ENCODE measurements at places on chromosomes 6 and 20. TPM values are rescaled to one million over a fixed set of nuclear protein-coding genes. Genes with fewer than 3 reads are reported as not detected.

DNA sequence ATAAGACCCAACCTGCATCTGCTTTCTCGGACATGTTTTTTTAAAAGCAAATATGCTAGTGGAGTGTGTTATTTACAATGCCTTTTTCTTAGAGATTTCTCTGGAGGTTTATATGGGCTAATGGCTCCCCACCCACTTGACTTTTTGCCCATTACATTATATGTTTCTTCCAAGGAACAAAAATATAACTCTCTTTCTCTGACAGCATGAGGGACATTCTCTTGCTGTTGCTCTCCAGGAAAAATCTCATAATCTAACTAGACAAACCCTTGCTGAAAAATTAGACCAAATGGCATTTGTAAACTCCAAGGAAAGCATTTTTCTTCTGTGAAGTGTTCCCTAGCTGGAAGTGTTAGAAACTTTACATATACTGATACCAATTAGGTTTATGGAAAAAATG lies 213.7 kb downstream of the PRL start:
- DNase-seq: no peak

DNA sequence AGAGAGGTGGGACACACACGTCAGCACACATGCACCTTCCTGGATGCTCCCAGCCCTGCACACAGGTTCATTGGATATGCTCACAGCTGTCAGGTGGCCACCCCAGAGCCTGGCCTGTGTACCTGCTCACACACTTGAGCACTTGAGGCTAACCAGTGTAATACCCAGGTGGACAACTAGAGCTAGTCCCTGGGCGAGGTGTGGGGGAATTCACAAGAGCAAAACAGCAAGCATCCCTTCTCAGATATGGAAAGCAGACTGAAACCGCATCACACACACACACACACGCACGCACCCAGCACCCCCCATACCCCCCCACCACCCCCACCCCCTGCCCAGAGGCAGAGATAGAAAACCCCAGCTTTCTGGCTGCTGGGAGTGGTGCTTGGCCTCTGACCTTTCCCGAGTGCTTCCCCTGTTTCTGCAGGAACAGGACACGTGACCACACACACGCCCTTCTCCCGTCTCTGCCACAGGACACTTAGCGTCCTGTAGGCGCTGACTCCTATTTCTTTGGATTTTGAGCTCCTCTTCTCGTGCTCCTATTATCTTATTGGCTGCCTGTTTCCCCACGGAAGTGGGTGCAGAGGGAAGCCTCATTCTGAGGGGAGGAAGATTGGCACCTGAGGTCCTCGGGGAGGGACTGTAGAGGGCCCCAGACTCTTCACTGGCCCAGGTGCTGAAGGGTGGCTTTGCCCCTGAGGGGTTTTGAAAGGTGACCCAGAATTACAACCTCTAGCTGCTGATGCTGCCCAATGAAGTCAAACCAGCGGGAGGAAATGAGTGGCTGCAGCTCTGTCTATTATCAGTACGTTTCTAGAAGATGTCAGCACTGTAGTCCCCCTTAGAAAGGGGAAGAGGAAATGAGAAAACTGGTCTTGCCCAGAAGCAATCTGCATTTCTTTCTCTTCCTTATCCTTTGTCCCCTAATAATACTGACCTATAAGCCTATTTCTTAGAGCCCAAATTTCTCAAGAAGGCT lies 65.8 kb downstream of the SYTL3 start:
- no peak for DNase-seq

DNA sequence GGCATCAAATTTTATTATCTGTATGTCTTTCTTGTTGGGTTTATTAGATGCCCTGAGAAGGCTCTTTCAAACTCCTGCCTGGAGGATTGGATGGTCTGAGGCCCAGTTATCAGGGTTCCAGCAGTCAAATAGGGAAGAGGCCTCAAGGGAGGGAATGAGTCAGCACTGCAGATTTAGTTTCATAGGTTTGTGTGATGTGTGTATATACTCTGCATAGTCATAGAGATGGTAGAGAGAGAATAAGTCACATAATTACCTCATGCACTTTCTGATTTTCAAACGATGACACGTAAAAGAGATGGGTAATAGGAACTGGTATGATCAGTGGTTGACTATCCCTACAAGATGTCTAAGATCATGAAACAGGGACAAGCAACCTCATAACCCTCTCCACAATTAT lies 82.1 kb downstream of the ADAT2 start:
- DNase-seq: no peak

DNA sequence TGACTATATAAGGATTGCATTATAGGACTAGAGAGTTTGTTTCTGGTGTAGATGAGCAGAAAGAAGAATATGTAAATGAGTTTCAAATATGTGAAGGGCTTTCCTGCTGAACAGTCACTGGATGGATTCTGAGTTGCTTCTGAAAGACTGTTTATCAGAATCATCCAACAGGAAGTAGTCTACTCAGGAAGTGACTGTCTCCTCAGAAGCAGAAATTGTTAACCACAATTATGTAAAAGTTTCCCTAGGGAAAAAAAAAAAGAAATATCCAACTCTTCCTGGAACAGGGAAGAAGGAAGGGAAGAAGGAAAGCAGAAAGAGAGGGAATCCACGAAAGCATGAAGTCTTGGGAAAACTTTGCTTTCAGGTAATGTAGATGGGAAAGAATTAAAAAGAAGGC lies 138.9 kb downstream of the TENT5A start:
- DNase-seq: no peak

- DNase-seq: peak; percentile 70
Measured at GRCh38 chr6:44569931-44570385, 182.5 kb downstream of the CDC5L start.

- no peak for DNase-seq
Measured at GRCh38 chr6:10278746-10279145, 136.1 kb downstream of the TFAP2A start.

DNA sequence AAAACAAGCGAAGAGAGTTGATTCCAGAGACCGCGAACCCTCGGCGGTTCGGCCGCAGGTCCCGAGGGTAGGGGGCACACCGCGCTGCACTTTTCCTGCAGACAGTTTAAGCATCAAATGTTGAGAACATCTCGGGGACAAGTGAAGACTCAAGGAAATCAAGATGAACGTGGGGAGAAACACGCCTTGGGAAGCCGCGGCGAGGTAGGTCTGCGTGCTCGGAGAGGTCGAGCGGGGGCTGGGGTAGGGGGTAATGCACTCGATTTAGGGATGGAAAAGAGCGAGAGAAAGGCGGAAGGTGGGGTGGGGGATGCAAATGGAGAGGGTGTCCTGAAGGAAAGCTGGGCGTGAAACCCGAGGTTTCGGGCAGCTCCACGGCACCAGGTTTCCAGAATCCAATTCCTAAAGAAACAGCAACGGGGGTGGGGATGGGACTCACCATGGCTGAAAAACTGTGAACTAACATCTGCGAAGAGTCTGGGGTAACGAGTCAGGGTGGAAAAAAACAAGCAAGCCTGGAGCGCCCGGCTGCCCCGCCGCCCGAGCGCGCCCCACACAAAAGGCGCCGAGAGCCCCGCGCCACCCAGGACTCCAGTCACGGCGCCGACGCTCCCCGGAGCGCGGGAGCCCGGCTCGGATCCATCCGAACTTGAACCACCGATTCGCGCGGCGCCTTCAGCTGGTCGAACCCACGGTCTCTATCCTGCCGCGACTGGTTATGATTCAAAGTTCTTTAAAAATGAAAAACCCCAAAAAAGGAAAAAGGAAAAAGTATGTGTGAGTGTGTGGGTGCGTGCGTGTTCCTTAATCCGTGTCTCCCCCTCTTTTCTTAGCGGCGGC lies 3.5 kb downstream of the TFAP2A start:
- peak; percentile 16 for DNase-seq

DNA sequence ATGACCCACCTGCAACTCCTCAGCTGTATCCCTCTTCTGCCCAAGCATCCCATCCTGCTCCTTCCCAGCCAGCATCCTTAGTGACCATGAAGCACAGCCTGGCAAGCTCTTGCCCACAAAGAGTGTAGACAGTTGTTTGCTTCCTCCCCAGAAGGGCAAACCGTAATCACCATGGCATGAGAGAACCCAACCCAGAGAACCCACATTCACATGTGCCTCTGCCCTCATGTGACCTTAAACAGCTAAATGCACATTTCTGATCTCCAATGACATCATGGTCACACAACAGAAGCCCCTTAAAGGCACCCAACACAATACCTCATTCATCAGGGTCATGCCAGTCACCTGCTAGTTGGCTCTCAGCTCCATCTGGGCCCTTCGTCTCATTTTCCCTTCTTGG lies 162.8 kb upstream of the CDYL start:
- DNase-seq: no peak

DNA sequence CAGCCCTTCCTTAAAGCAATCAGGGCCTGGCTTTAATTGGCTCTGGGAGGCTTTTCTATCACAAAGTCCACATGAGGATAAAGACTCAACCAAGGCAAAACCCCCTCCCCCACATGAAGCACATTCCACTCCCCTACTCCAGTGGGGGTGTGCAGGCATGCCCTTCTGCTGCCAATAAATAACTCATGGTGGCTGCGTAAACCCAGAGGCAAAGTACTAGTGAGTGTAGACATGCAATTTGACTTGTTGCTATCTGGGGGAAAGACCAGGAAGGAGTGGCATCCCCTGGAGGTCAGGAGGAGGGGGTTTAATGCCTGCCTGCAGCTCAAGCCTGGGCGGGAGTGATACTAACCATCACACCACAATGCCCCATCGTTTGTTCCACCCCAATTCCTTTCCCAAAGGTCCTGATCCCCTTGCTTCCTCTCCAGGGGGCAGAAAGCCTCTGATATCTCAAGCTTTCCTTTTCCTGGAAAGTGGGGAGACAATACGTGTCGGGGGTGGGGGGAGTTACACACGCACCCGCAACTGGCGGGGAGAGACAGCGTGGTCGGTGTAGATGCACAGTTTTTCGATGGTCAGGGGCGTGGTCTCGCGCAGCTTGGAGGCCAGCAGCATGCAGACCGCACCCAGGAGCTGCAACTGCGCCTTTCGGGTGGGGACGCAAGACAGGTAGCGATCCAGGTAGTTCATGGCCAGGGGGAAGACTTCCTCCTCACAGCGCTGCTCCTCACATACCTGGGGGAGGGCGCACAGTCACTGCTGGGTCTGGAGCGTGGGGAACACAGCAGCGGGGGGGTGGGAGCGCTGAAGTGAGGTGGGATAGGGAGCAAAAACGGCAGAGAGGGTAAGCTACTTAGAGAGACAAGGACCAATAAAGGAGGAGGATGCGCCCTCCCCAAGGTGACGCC lies 1.5 kb downstream of the CCND3 start:
- DNase-seq: peak; percentile 31

GRCh38 chr20:35279533-35280174 lies 1.7 kb upstream of the MMP24OS start:
- no peak for DNase-seq

DNA sequence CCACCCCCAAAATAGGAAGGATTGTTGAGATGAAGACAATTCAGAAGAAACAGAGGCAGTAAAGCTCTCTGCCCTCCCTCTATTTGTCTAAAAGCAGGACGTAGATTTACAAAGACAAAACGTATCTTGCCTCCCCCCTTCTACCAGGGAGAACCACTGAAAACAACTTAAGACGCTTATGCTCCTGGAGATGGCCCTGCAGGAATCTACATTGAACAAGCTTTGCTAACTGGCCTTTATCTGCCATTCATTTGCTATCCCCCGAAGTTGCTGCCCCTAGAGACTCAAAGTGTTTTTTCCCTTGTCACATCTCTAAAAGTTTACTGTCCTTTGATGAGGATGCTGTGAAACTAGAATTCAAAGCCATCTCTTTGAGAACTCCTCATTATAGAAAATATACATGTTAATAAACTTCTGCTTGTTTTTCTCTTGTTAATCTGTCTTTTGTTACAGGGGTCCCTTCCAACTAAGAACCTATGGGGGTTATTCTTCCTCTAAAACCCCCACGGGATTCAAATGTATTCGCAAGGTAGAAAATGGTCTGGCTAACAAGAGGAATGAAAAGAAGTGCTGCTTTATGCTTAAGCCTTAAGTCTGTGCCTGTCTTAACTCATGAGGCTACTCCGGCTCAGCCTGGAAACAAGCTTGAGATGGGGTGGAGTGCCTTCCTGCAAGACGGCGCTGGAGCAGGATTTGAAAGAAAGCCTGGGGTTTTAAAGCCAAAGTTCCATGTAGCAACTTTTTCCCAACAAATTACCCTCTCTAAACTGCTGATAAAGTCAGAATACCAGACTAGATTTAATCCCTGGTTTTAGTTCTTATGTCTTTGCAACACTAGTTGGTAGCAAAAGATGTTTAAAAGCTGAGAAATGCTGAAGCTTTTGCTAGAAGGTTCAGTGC lies 88.0 kb downstream of the CLIC5 start:
- no peak for DNase-seq

DNA sequence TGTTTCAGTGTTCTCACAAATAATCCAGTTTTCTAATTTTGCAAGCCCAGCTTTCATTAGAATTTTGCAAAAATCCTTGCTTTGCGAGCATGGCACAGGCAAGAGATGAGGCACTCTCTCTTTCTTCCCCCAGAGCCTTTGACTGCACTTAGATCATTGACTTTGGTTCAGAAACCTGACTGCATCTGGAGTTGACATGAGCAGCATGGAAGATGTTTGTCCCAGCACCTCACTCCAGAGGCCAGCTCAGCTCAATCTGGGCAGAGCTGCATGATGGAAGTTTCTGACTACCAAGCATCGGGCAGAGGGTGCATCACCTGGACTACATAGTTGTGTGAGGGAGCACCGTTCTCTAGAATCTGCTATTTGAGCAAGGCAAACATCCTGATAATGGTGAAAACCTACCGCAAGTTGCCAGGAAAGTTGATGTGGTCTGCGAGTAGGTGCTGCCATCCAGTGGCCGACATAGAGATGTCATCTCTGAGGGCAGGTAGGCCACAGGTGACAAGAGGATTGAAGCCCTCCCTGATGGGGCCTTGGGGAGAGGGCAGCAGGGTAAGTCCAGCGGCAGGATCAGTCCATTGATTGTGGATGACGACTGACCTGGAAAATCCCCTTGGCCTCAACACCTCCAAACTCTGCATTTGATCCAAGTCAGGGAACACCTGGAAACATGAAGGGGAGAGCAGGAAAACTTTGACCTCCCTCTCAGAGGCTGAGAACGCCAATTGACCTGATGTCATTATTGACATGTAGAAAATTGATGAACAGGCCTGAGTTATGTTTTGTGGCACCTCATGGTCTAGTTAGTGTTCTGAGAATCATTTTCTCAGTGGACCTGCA lies 3.8 kb upstream of the LPA start:
- DNase-seq: no peak

- no peak for DNase-seq
Measured at GRCh38 chr6:62640749-62641148, 354.7 kb upstream of the KHDRBS2 start.

DNA sequence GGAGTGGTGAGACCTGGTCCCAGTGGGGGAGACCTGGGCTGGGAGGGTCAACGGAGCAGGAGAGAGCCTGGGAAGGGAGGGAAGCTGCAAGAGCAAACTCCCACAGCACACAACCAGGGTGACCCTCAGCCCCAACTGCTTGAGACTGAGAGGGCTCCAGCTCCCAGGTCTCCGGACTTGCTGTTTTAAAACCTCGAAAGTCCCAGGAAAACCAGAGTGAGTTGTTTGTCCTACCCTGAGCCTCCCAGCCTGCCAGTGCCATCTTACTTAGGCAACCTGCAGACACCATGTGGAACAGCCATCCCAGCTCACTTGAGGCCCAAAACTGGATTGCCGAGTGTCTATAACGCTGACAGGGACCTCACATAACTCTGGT lies 4.8 kb upstream of the NTSR1 start:
- no peak for DNase-seq

Gene HLA-DPB1
- total RNA-seq: 53.8 TPM

Gene SRSF12
- 0.65 TPM for total RNA-seq

Gene CTAGE9
- not detected for total RNA-seq

Gene HLA-DOB
- 0.24 TPM for total RNA-seq

Gene ELOVL2
- 1.2 TPM for total RNA-seq
